ENCODE measurements at places on chromosomes 2 and 18.

DNA sequence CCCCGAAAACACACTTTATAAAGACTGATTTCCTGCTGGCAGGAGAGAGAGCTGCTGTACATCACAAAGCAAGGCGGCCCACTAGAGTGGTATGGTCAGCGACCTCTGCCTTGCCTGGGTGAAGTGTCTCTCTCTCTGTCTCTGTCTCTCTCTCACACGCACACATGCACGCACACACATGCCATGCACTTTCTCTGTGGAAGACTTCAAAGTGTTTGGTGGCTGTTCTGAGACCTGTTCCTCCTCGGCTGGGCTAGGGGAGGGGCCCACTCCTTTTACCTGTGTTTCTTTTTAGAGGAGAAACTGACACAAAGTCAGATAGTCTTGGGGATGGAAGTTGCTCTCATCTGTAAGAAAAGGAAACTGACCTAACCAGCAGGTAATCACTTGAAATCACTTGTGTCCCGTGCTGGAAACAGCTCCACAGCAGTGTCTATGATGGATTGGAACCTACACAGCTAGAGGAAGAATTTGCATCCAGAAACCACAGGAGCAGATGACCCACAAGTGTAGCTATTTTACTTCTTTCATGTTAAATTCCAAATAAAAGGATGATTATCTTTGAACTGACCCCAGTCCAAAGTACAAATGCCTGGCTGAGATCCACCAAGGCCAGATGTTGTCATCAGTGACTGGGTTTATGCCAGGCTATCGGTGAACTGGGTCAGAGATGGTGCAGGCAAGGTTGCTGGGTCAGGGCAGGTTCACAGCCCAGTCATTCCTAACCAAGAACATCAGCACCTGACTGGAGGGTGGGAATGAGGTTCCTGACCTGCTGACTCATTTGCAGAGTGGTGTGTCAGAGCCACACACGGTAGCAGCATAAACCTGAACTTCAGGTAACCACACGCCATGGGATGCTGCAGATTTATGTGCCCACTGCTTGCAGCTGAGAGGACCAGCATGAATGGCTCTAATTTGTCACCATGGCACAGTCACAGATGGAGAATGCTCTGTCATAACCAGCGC lies 63.0 kb downstream of the NPAS2 start:
- DNase-seq: no peak

GRCh38 chr2:225040142-225040541 lies 2.1 kb downstream of the DOCK10 start:
- no peak for DNase-seq

GRCh38 chr2:177161741-177162460 lies 50.7 kb upstream of the HNRNPA3 start:
- no peak for DNase-seq

DNA sequence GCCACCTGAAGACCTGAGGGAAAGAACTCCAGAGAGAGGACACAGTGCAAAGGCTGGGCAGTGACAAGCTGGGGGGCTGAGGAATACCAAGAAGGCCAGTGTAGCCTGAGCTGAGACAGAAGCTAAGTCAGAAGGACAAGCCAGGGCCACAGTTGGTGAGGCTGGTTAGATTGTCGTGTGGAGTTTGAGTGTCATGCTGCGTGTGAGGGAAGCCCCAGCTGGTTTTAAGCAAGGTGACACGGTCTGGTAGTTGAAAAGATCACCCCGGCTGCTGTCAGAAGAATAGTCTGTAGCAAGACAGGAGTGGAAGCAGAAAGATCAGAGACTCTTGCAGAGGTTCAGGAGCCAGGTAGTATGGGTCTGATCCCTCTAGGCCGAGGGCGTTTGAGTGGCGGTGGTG lies 50.6 kb upstream of the RMDN2 start:
- DNase-seq: no peak
